Fibroblast of skin of left quadriceps (primary cell): ENCODE measurements at places on chromosomes 1 and 21.

DNA sequence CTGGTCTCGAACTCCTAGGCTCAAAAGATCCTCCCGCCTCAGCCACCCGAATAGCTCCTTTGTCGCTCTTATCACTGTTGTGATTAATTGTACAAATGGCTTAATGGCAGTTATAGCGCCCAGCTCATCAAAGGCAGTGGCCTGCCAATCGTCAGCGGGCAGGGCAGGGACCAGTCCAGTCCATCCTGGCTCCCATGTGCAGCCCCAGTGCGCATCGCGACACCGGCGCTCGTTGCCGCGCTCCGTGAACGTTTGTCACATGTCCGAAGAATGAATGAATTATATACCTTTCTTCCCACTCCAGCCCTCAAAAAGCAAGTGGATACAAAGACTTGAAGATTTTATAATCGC is 18.4 kb downstream of the MTX1 start:
- no peak for DNase-seq

- DNase-seq = no peak
These were observed 5.5 kb downstream of the PTGFRN start for GRCh38 chr1:116915086-116915661.

DNA sequence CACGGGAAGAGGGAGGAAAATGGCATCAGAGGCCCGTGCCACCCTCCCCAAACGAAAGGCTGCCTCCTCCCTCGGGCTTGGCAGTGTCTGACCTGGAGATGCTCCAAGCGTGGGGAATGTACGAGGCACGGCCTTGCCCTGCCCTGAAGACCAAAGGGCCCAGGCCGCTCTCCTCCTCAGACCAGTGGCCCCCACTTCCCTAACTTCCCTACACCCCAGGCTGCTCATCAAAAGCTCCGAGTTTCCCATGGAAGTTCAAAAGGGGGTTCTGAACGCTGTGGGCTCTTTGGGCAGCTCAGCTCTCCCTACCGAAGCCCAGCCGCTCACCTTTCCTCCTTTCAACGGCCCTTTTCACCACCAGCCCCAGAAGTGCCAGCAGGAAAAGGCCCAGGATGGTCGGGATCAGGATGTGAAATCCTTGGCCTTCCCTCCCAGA is 11.8 kb downstream of the FCMR start:
- DNase-seq = no peak

GRCh38 chr21:38384238-38384560 is 114.1 kb downstream of the ERG start:
- no peak for DNase-seq

DNA sequence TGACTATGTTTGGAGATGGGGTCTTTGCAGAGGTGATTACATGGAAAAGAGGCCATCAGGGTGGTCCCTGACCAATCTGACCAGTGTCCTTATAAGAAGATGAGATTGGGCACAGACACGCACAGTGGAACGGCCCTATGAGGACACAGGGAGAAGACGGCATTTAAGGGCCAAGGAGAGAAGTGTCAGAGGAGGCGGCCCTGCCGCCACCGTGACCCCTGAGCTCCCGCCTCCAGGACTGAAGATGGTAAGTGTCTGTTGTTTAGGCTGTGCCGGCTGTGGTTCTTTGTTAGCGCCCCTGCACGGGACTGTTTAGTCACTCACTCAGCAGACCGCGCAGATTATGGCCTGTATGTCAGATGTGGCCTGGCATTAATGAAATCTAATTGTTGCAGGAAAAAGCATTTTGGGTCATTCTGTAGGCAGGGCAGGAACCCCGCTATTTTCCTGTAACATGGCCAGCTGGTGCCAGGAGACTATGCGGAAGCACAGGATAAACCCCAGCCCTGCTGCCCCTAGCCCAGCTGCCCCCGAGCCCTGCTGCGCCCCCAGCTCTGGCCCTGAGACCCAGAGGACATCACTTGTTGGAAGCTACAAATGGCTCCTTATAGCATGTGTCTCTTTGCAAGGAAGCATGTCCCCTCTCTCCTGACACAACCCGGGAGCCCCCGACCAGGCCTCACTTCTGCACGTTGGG is 53.7 kb upstream of the RIPK4 start:
- DNase-seq = no peak

DNA sequence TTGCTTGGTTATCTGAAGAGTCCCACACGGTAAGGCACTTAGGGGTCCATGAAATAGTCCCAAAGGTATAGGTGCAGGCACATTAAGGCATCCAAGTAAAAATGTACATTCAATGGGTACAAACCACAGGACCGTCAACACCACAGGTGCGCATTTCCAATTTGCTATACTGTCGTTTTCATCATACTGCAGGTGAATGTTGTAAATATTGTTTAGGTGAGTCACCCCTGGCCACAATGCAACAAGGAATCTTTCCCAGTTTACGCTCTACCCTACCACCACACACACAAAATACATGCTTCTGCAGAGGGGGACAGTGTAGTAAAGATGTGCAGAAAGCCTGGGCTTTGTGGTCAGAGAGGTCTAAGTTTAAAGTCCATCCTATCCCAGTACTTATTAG is 13.7 kb downstream of the CADM3 start:
- DNase-seq = no peak

GRCh38 chr1:6544831-6545230 is 9.5 kb downstream of the NOL9 start:
- DNase-seq = no peak

DNA sequence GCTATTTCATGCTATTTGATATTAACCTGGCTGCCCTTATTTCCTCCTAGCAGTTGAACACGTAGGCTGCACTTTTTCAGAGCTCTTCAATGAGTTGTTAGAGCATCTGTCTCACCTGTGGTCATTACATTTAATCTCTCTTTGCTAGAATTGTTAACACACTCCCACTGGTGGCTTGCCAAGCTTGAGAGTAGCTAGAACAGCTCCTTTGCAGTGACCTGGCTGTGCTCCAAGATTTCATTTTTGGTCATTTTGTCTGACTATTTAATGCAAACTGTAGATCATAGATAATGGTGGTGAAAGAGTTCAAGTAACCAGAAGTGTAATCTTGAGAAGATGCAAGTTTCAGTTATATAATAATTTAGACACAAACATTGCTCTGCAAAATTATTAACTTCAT is 105.6 kb downstream of the LRRC7 start:
- DNase-seq = no peak

- DNase-seq = no peak
These were observed 516.1 kb downstream of the OMA1 start for GRCh38 chr1:58030456-58030855.
